ENCODE measurements at places on chromosomes 7 and 10. TPM values are rescaled to one million over a fixed set of nuclear protein-coding genes. Genes with fewer than 3 reads are reported as not detected.
A peak's percentile ranks its signal among the peaks of the same experiment; 100 is the strongest.

GRCh38 chr7:32506266-32507054 lies 11.2 kb downstream of the AVL9 start:
- no peak for DNase-seq

DNA sequence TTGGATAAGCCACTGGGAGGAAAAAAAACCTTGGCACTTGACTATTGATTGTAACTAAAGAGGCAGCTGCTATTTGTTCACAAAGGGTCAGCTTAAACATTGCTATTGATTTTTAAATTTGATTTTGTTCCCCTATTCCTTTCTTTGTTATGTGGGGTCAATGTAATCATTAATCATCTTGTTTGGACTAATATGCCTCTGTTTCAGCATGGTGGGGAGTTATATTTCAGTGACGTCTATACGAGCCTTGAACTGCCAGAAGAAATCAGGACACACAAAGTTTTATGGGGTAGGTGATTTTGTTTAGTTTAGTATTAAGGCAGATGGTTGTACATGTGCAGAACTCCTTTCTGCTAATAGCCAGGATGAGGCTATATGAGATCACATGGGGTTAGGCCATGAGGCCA lies 7.5 kb downstream of the AS3MT start:
- no peak for DNase-seq

GRCh38 chr10:55329796-55330195 lies 528.8 kb upstream of the PCDH15 start:
- no peak for DNase-seq

DNA sequence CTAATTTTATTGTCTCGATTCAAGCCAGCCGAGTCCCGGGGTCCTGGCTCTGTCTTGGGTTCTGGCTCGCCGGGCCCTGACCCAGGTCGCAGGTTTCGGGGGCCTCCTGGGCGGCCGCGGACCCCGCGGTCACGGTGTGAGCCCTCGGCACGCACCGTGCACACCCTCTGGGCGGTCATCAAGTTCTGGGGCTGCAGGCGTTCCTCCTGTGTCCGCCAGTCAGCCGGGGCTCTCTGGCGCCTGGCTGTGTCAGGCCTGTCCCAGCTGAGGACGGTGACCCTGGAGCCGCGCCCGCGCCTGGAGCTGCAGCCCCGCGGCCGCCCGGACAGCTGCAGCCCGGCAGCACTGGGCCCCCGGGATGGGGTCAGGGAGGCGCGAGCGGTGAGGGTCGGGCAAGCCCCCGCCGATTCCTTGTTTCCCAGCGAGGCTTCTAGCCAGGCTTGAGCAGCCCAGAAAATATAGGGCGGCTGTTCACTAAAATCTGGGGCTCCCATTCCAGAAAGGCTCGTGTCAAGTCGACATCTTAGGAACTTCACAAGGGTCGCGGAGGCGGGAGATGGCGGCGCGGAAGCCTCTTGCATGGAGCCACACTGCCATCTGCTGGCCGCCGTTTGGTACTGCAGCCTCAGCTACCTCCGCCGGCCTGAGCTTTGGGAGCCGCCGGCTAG lies 4.2 kb upstream of the HOXA7 start:
- DNase-seq, result peak; percentile 93

DNA sequence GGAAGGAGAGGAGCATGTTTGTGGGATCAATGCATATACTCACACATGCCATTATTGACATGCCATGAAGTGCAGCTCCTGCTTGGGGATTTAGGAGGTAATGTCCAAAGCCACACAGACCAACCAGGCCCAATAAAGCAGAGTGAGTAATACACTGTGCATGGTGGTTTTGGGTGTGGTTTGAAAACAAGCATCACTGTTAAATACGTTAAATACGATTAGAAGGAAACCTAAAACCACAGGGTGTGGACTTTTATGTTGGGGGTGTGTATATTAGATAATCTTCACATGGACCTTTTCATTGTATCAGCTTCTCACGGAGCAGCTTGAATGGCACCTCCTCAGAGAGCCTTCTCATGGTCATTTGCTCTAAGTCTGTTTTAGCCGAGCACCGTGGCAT lies 10.4 kb upstream of the EIF3A start:
- DNase-seq, result no peak

DNA sequence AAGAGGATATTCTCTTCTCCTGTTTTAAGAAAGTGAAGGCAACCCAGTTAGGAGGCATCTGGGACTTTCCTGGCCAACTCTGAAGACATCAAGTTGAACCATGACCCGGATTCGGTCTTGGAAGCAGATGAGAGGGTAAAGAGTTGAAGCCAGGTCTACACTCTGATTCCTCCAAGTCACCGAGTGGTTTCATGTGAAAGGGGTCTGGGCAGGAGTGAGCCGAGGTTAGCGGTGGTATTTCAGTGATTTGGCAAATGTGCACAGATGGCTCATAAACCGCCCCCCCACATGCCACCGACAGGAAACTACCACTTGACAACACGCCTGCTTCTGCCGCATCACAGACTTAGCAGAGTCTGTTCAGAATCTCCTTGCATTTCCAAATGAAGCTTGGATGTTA lies 11.4 kb upstream of the REPIN1 start:
- no peak for DNase-seq

GRCh38 chr10:126930883-126931503 lies 25.8 kb downstream of the DOCK1 start:
- DNase-seq, result no peak

- no peak for DNase-seq
Measured at GRCh38 chr10:13023754-13024153, 22.2 kb upstream of the CCDC3 start.

GRCh38 chr10:33335551-33335800 lies 1.0 kb upstream of the NRP1 start:
- DNase-seq, result no peak

DNA sequence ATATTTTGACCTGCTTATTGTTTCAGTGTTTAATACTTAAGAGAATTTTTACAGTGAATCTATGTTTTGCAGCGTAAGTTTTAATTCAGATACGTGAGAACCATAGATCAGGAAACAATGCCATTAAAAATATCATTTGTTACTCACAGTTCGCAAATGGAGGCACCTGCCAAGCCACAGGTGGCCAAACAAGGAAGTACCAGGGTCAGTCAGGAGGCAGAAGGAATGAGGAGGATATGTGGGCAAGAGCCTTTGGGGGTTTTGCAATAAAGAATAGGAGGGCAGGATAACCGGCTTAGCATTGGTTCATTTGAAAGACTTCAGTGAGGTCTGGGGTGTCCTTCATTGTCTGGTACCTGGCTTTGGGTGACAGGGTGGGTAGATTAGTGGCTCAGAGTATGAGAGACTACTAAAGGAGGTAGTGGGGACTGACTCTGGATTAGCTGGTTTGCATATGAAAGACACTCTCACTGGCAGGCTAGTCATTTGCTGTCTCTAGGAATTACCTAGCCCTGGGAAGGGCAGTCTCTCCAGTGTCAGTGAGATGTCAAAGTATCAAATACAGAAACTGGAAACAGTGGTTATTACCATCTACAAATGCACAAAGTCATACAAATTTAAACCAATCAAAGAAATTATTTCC lies 132.2 kb upstream of the CAV2 start:
- DNase-seq, result no peak

DNA sequence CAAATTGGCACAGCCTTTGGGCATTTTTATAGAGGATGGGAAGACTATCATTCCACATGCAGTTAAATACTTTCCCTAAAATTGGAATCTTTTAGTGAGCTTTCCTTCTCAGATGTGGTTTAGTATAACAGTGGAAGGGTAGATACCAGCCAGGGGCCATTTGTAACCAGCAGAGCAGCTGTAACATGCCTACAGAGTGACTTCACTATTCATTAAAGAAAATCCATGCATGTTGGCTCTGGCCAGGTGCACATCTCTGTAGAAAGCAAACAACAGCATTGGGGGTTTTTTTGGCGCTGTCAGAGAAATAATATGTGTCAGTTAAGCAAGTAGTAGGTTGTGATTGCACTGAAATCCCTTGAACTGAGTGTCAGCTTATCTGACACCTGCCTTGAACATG lies 115.6 kb downstream of the LHFPL3 start:
- no peak for DNase-seq

GRCh38 chr10:104259456-104259855 lies 4.8 kb downstream of the GSTO1 start:
- DNase-seq, result no peak

- peak; percentile 58 for DNase-seq
Measured at GRCh38 chr7:134513169-134513752, 14.1 kb upstream of the AKR1B10 start.

DNA sequence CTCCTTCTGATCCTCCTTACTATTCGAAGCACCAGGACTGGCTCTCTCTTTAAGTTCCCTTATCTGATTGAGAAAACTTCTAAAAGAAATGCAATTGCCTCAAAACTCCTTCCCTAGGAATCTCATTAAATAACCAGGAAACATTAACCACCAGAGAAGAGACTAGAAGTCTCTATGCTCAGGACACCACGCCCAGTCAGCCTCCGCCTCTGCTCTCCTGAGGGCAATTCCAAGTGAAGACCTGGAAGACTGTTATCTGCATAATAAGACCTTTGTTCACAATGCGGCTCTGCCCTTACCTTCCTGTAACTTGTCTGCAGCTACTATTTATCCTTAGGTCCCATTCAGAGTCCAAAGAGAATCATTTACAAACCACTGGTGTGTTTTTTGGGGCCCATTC lies 78.8 kb downstream of the ELMO1 start:
- no peak for DNase-seq

The POLL gene
- total RNA-seq, result 44.8 TPM

The UNCX gene
- not detected for total RNA-seq

The GIMAP1 gene
- 3.6 TPM for total RNA-seq

The IDI2 gene
- not detected for total RNA-seq

The CHCHD1 gene
- 22.5 TPM for total RNA-seq

The RNF32 gene
- 1.9 TPM for total RNA-seq

The PNLIP gene
- not detected for total RNA-seq

The MUC12 gene
- total RNA-seq, result 1.3 TPM

Measured in endothelial cell (in vitro differentiated cells).